ENCODE measurements at places on chromosomes 3 and 15.

DNA sequence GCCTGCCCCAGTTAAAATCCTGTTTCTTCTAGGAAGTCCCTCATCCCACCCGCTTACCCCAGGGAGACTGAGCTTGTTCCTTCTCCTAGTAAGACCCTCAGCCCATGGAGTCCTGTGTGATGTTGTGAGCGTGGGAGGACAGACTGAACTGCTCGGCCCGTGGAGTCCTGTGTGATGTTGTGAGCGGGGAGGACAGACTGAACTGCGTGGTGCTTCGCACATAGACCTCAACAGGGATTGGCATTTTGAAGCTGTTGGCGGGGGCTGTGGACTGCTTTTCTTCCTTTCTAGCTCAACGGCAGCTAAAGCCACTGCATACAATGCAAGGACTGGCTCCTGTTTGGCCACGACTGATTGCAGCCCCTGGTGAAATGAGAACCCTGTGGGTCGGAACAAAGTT is 1.6 kb upstream of the SPTBN5 start:
- no peak for DNase-seq

- no peak for DNase-seq
Observed at GRCh38 chr3:134404366-134404885, 30.2 kb upstream of the AMOTL2 start.

DNA sequence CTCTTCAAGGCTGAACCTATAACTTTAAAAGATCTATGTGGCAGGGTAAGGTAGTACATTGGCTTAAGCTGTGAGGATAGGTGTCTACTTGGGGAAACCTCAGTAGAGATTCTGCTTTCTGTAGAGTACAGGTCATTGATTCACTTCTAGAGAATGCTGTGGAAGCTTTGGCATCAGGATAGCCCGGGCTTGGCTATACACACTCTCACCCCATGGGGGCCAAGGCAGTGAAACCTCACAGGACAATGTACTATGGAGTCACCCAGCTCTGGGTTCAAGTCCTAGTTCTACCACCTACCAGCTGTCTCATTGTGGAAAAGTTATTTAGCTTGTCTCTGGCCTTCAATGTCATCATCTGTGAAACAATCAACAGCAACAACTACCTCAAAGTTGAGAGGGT is 9.0 kb downstream of the MTFMT start:
- DNase-seq, result no peak

DNA sequence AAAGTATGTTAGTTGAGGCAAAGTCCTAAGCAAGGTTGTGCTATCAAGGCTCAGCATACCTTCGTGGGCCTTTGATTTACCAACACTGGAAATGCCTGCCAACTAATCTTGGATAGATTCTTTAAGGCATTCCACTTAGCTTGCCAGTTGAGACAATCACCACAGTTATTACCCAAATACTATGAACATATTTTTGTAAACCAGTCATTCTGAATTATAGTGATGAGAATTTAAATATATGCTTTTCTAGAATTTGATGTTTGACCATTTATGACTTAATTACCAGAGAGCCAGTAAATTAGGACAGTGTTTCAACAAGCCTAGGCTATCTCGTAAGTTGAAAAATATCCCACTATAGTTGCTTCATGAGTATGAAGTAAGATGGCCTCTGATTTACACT is 15.5 kb downstream of the TRIM59 start:
- DNase-seq, result no peak

- DNase-seq, result no peak
Observed at GRCh38 chr3:135311699-135312098, 516.6 kb downstream of the EPHB1 start.

DNA sequence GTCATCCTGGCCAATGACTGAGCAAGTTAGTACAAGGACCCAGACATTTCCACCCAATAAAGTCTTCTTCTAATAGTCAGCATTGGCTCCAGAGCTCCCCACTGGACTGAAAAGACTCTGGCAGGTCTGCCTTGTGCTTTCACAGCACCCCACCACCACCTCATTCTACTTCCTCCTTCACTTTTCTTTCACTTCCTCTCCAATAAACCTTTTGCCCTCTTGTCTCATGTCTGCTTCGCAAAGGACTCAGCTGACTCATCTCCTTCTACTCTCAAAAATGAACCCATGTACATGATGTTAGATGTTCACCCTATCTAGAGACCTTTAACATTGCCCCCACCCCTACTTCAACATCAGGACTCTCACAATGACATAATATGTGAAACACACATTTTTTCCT is 181.0 kb upstream of the PPP2R3A start:
- DNase-seq, result no peak

GRCh38 chr3:154191520-154191919 is 70.3 kb downstream of the ARHGEF26 start:
- no peak for DNase-seq

GRCh38 chr3:53473422-53473821 is 21.0 kb upstream of the CACNA1D start:
- no peak for DNase-seq

DNA sequence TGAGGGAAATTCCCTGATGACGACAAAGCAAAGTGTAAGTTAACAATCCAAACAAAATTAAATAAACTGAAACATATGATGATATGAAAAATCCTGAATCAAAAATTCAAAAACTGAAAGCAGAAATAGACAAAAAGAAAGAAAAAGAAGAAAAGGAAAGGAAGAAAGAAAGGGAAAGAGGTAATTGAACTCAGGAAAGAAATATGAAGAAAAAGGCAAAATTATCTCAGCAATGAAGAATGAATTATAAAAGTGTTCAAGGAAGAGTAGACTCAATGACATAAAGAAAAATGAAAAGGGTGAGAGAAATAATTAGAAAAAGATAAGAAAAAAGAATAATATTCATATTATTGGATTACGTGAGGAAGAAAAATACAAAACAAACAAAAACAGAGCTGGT is 54.9 kb downstream of the HERC1 start:
- DNase-seq, result no peak

- DNase-seq, result no peak
Observed at GRCh38 chr3:102444101-102444500, 9.3 kb downstream of the ZPLD1 start.

All from stimulated activated CD4-positive, alpha-beta T cell treated with anti-CD3 and anti-CD28 coated beads, Interleukin-1b, Interleukin-23, amount 100 ng/mL, for 1 hour (primary cell).